Left hindlimb (tissue), 1 donor: ENCODE measurements at places on chromosomes 4 and X.

DNA sequence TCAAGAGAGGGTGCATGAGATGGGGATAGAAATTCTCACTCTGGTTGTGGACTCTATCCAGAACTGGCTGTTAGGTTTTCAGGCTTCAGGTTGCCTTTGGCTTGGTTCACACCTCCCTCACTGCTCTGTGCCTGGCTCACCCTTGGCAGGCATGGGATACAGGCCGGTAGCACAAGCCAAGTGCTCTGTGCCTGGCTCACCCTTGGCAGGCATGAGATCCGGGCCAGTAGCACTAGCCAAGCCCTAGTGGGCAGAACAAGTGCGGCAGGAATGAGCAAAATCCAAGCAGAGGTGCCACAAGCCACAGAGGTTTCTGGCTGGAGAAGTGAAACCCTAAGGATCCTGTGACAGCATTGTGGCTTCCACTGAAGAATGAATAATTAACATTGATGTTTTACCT is 1642.3 kb downstream of the C4orf33 start:
- DNase-seq: no peak

- no peak for DNase-seq
Measured at GRCh38 chr4:94537921-94538628, 86.3 kb downstream of the PDLIM5 start.

DNA sequence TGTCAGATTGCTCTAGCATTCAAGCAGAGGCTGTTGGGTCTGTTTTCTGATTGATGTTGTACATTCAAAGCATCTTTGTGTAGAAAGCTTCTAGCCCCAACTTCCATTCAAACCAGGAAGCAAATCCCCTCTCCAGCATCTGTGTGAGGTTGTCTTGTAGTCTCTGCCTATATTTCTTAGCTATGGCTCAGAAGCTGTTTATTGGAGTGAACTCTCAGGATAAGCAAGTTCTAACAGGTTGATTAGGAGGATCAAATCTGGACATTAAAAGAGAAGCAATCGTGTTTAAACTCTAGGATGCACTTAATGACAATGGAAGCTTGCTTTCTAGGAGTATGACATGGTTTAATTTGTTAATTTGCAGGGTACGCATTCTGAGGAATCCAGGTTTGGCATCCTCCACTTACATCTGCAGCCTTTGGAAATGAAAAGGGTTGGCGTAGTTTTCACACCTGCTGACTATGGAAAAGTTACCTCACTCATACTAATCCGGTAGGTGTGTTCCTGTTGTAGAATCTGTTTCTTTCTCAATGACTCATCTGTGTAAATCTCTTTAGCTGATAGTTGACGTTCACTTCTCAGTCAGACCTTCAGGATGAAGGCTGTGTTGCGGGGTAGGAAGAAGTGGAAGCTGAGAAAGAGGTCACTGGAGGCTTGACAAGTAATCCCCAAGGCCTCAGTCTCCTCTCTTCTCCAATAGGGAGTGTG is 88.0 kb upstream of the TLR2 start:
- DNase-seq: no peak

GRCh38 chr4:1193206-1194009 is 21.0 kb upstream of the SPON2 start:
- no peak for DNase-seq

GRCh38 chrX:39905538-39905891 is 192.2 kb downstream of the BCOR start:
- no peak for DNase-seq

DNA sequence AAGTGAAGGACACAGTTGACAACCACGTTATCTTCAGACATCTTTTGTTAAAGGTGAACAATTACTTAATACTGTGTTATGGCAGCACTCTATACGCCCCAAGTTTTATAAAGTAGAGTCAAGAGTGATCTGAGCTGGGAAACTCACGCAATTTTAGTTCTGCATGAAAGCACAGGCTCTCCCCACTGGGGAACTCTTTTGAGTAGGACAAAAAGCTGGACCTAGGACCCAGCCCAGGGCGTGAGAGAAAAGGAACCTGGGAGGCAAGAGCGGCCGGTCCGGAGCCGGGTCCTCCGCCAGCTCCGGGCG is 152.6 kb upstream of the SLC4A4 start:
- DNase-seq: no peak

DNA sequence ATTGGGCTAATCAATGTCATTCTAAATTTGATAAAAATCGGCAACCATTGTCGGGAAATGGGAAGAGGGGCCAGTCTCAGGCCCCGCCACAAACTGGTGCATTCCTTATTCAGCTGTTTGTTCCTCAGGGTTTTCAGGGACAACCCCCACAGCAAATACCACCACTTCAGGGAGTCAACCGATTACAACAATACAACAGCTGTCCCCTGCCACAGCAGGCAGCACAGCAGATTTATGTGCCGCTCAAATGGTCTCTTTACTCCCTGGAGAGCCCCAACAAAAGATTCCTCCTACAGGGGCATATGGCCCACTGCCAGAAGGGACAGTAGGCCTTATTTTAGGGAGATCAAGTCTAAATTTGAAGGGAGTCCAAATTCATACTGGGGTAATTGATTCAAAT is 61.8 kb downstream of the ZNF732 start:
- no peak for DNase-seq

- DNase-seq: no peak
Measured at GRCh38 chrX:49661881-49662280, 33.9 kb downstream of the PAGE1 start.

DNA sequence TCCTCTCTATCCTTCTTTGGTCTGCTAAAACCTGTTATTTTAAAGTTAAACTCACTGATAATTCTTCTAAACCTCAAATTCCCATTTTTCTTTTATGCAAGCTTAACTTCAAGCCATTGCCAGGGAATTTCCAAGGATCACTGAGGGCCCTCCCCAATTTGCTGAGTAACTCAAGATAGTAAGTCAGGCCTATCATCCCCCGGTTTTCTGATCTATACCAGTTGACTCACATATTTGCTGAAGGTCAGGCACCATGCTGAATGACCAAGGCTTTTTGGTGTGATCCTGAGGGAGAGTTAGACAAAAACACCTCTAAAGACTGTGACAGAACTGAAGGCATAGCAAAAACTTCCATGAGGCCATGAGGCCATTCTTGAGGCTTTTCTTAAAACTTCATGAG is 1301.9 kb downstream of the PCDH7 start:
- no peak for DNase-seq

GRCh38 chr4:97235521-97235920 is 907.8 kb downstream of the STPG2 start:
- no peak for DNase-seq

DNA sequence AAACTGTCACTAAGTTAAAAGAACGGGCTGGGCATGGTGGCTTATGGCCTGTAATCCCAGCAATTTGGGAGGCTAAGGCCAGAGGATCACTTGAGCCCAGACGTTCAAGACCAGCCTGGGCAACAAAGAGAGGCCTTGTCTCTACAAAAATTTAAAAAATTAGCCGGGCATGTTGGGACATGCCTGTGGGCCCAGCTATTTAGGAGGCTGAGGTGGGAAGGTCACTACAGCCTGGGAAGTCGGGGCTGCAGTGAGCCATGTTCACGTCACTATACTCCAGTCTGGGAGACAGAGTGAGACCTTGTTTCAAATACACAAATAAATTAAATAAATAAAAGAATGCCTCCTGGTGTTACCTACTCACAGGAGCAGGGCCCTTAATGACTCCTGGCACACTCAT is 69.5 kb downstream of the APBB2 start:
- DNase-seq: no peak

DNA sequence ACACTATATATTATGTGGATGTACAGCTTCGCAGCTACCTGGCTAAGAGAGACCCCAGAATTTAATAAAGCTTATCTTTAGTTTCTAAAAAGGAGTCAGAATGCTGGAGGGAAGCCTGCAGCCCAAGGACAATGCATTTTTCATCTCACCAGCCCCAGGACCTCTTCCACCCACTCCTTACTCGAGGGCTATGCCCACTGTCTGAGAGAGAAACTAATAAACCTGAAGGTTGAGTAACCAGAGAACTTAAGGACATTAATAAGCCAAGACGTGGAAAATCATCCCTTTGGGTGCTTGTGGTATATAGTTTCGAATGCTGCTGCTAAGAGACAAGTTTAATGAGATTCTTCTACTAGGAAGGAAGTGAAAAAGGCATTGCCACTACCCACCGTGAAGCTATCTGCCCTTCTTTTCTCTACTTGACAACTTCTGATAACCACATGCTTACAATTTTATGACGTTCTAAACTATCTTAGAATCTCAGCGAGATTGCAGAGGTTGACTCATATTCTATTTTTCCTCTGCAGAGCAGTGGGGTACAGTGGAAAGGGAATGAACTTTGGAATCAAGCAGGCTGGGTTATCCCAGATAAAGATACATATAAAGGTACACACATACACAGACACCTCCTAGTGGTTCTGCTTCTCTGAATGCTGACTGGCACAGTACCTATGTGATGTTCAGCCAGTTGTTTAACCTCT is 3.3 kb downstream of the RELL1 start:
- no peak for DNase-seq

GRCh38 chrX:10395643-10396042 is 224.7 kb downstream of the MID1 start:
- no peak for DNase-seq

GRCh38 chr4:14345356-14345775 is 656.9 kb upstream of the CPEB2 start:
- DNase-seq: no peak

DNA sequence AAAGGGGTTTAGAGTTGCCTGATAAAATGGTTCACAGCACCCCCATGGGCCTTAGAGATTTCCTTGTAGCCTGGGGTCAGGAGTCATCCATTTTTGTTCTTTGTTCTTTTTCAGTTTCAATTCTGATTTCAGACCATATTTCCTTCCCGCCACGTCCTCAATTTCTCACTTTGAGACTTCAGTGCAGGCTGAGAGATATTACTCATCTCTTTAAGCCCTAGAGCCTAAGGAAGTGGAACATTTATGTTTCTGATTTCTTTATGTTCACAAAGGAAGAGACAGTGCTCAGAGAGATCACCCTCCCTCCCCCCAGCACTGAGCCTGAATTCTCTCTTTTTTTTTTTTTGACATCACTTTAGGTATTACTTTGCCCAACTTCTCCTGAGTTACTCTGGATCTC is 56.3 kb downstream of the MSN start:
- no peak for DNase-seq

DNA sequence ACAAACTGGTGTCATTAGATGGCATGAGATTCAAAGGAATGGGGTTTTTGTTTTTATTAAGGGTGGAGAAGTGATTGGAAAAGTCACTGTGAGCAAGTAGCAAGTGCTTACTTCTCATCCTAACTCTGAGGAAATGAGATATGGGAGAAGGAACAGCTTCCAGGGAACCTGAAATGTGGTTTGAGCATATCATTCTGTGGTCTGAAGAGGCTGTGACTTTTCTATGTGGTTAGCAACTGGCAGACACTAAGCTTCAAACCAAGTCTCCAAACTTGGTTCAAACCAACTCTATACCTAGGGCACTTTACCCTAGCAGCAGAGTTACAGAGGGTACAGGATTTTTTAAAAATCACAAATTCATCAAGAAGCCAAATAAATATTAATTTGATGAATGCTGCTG is 58.2 kb downstream of the DCLK2 start:
- DNase-seq: no peak

DNA sequence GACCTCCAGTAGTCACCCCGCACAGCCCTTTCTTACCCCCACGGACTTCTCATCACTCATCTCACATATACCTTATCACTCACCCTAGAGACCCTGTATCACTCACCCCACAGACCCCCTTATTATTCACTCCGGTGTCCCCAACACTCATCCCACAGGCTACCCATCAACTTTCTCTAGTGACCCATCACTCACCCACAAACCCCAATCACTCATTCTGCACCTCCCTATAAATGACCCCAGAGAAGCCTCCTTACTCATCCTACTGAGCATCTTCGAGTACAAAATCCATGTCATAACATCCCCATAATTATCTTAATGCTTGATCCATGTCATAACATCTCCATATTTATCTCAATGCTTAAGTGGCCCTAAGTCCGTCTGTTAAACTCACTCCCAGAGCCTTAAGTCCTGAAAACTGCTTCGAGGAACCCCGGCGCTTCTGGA is 934 bp downstream of the ZNF41 start:
- DNase-seq: no peak

GRCh38 chr4:159977907-159978617 is 875.2 kb downstream of the RAPGEF2 start:
- no peak for DNase-seq

- DNase-seq: no peak
Measured at GRCh38 chr4:165517216-165517615, 138.4 kb downstream of the CPE start.

DNA sequence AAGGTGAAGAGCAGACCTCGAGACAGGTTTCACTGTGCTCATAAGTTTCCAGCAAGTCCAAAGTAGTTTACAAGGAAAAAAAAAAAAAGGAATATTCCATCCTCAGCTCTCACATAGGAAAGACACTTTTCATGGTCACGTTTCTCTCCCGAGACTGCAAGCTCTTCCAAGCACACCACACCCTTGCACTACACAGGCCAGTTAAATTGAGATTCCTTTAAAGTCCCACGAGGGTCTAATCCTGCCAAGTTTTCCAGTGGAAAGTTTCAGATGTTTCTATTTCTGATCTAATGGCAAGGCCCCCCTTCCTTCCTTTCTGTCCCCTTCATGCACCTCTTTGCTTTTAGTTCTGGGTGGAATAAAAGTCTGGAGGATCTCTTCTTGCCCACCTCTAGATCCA is 67.9 kb upstream of the PCDH19 start:
- DNase-seq: peak; percentile 51
